ENCODE measurements at places on chromosomes 11 and 22. TPM values are rescaled to one million over a fixed set of nuclear protein-coding genes. Genes with fewer than 3 reads are reported as not detected.

DNA sequence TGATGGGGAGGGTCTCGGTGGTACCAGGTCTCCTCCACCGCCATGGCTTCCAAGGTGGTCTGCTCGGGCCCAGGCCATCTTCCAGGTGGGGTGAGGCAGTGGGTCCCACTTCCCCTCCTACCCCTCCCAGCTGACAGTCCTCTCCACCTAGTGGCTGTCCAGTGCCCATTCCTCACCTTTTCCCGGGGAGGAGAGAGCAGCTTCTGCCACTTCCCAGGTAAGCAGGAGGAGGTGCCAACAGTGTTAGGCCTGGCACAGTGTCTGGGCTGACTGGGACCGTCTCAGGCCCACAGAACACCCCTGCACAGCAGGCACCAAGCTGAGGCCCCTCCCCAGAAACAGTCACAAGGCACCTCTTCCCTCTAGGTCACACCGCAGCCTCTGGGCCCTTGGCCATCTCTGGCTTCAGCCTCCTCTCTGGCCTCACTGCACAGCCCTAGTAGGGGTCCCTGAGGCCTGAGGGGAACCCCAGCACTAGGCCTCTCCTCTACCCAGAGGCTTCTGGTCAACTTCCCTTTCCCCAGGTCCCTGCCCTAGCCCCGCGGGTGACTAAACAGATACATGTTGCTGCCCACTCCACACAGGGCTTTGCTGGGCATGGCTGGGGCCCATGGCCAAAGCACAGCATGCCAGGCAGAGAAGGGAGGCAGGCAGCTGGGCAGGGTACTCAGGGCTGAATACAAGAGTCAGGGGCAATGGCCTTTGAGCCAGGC is 2.3 kb upstream of the ANKRD13D start:
- DNase-seq: no peak
- peak overlapping the region; percentile 100 for H3K27ac ChIP-seq
- no peak overlapping the region for H3K4me3 ChIP-seq
- peaks cover 29% of the 10 kb centered on the region for H3K4me1 ChIP-seq

POTEH gene
- total RNA-seq: not detected

GGT5 gene
- total RNA-seq: 0.57 TPM

HEPHL1 gene
- total RNA-seq: not detected

DNA sequence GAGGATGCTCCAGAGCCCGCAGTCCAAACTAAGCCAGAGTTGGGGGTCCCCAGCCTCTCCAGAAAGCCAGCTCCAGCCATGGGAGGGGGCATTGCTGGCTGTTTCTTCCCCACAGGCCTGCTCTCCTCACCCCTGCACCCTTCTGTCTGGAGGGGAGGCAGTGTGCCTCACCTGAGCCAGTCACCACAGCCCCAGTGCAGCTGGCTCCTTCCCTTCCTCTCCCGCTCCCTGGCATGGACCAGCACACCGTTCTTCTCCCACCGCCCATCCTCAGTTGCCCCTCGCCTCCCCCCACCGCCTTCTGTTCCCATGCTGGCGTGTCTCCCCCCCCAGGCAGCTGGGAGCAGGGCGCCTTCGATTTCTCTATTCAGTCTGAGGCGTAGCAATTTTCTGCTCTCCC is 110.5 kb upstream of the THY1 start:
- no peaks in the 10 kb centered on the region for H3K36me3 ChIP-seq
- H3K27me3 ChIP-seq: no peaks in the 10 kb centered on the region
- DNase-seq: no peak
- H3K27ac ChIP-seq: no peak overlapping the region
